ENCODE measurements at places on chromosomes 7 and 10.

DNA sequence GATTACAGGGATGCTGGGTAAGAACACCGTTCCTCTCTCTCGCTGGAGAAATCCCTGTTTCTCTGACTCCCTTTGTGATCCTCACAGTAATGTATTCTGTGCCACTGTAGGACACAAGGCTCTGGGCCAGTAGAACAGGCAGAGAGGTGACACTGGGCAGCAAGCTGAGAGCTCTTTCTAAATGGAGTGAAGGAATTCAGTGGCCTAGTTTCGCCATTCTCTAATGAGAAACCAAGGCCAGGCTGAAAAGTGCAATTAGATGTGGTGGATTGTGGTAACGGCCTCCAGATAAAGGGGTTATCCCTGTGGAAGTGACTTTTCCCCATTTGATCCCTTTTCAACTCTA lies 12.8 kb downstream of the KCTD7 start:
- ATAC-seq: no peak
- peaks cover 71% of the 10 kb centered on the region for H3K36me3 ChIP-seq
- no peak overlapping the region for H3K4me3 ChIP-seq
- H3K27ac ChIP-seq: peak overlapping the region; percentile 19
- H3K4me1 ChIP-seq: peaks cover 19% of the 10 kb centered on the region

- no peak for ATAC-seq
- H3K27ac ChIP-seq: no peak overlapping the region
- H3K4me3 ChIP-seq: no peak overlapping the region
- no peaks in the 10 kb centered on the region for H3K36me3 ChIP-seq
- no peaks in the 10 kb centered on the region for H3K27me3 ChIP-seq
- H3K4me1 ChIP-seq: peaks cover 56% of the 10 kb centered on the region
Measured at GRCh38 chr10:72316748-72317435, 37.8 kb downstream of the DNAJB12 start.

DNA sequence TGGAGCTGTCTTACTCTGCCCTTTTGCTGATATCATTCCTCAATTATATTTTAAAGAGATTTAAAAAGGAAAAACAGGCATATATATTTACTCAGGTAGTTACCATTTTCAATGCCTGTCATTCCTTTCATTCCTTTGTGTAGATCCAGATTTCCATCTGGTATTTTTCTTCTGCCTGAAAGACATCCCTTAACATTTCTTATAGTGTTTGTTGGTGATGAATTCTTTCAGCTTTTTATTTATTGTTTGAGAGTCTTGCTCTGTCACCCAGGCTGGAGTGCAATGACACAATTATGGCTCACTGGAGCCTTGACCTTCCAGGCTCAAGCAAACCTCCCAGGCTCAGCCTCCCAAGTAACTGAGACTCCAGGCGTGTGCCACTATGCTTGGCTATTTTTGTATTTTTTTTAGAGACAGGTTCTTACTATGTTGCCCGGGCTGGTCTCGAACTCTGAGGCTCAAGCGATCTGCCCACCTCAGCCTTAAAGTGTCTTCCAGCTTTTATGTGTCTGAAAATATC lies 5.6 kb upstream of the POM121 start:
- H3K36me3 ChIP-seq: peaks cover 17% of the 10 kb centered on the region
- no peaks in the 10 kb centered on the region for H3K27me3 ChIP-seq
- H3K4me1 ChIP-seq: peaks cover 15% of the 10 kb centered on the region
- no peak overlapping the region for H3K4me3 ChIP-seq
- no peak overlapping the region for H3K27ac ChIP-seq
- no peak for ATAC-seq

DNA sequence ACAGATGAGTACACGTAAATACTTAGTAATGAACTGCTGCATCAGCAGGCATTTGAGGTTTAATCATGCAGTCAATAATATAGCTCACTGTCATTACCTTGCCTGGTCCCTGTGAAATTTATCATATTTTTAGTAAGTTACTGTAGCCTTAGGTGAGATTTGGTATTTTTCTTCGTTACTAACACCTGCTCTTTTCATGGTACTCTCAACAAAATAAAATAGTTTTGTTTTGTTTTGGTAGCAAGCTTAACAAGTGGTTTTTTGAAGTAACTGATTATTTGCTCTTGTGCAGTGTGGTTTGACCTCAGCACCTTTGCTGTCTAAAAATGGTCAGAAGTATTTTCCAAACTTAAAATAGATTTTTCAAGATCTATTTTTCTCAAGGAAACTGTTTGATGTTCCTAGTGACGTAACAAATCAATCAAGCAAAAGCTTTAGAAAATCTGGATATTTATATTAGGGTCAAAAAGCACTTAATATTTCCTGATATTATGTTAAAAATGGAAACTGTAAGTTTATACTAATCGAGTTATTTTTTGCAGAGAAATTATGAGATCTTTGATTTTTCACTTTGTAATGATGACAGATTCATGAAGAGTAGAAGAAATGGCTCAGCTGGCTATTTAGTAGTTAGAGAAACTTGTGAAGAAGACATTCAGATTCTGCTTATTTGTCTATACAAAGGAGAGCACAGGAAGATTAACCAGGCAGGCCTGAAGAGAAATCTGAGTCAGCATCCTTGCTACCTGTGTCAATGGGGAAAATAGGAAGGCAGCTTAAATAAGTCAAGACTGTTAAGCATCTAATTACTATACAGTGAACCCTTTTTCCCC lies 21.0 kb upstream of the RPA3 start:
- H3K27ac ChIP-seq: no peak overlapping the region
- no peak for ATAC-seq
- peaks cover 11% of the 10 kb centered on the region for H3K4me1 ChIP-seq
- H3K27me3 ChIP-seq: no peaks in the 10 kb centered on the region
- H3K36me3 ChIP-seq: peaks cover 6% of the 10 kb centered on the region
- H3K4me3 ChIP-seq: no peak overlapping the region

DNA sequence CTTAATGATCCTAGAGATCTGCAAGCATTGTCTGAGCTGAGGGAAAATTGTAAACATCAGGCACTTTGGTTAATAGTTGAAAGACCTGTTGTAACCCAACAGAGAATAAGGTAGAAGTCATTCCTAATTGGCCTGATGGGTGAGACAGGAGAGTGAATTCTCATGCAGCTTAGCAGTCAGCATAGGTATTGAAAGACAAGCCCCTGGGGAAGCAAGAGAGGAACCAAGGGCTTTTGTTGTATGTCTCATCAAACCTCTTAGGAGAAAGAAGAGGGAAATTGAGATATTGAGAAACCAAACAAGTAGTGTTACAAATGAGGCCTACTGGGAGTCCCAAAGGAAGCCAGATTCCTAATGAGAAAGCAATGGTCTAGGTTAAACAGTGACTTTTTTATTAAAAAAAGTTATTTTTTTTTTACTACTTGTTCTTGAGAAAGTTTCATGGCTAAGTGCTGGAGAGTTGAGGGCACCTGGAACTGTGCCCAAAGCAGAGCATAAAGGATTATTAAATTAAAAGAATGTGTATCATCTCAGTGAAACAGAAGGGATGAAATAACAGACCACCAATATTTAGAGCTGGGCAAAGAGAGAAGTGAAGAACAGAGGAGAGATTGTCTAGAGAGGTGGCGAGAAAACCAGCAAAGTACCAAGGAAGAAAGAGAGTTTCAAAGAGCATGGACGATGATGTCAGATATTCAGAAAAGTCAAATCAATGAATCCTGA lies 168.9 kb downstream of the CDK14 start:
- peak overlapping the region; percentile 80 for H3K27ac ChIP-seq
- H3K4me1 ChIP-seq: peaks cover 80% of the 10 kb centered on the region
- no peak overlapping the region for H3K4me3 ChIP-seq
- no peaks in the 10 kb centered on the region for H3K27me3 ChIP-seq

- no peaks in the 10 kb centered on the region for H3K4me1 ChIP-seq
- H3K36me3 ChIP-seq: no peaks in the 10 kb centered on the region
- no peak overlapping the region for H3K27ac ChIP-seq
- no peak for ATAC-seq
- H3K27me3 ChIP-seq: no peaks in the 10 kb centered on the region
Measured at GRCh38 chr10:56091872-56092271, 269.2 kb downstream of the ZWINT start.

- no peak overlapping the region for H3K4me3 ChIP-seq
- no peak overlapping the region for H3K27ac ChIP-seq
- no peaks in the 10 kb centered on the region for H3K27me3 ChIP-seq
- H3K36me3 ChIP-seq: no peaks in the 10 kb centered on the region
- peaks cover 20% of the 10 kb centered on the region for H3K4me1 ChIP-seq
- no peak for ATAC-seq
Measured at GRCh38 chr7:90625562-90625961, 29.4 kb downstream of the CDK14 start.

DNA sequence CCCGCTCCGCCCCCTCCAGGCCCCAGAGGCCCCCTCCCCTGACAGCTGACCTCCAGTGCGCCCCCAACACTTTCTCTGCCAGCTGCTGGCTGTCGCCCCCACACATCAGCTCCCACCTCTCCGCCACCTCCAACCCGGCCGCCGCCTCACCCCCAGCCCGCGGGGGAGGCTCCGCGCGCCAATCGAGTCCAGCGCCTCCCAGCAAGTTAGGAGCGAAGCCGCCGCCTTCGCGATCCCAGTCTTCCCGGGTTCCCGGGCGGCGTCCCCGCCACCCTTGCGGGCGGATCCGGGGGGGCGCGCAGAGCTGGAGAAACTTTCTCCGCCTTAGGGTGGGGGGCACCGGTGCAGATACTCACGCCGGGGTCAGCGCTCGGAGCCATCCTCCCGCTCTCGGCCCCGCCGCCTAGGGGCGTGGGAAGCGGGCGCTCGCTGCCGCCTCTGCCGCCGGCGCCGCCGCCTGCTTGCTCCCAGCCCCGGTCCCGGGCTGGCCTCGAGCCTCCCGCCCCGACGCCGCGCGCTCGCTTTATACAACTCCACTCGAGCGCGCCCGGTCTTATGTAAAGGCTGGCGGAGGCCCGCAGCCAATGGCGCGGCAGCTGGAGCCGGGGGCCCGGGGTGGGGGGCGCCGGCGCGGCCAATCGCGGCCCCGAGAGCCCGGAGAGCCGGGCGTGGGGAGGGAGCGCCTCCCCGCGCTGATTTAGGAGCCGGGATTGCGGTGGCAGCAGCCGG lies at the start of gene CRTAC1:
CRTAC1 (minus strand) TSS at position 529 of the 729 bp plus-strand sequence; CDS start at position 380, 149 bp downstream.
- no peaks in the 10 kb centered on the region for H3K36me3 ChIP-seq
- no peak within 1 kb of the TSS for H3K27ac ChIP-seq
- H3K27me3 ChIP-seq: peaks cover 68% of the 10 kb centered on the region
- H3K4me1 ChIP-seq: peaks cover 6% of the 10 kb centered on the region

DNA sequence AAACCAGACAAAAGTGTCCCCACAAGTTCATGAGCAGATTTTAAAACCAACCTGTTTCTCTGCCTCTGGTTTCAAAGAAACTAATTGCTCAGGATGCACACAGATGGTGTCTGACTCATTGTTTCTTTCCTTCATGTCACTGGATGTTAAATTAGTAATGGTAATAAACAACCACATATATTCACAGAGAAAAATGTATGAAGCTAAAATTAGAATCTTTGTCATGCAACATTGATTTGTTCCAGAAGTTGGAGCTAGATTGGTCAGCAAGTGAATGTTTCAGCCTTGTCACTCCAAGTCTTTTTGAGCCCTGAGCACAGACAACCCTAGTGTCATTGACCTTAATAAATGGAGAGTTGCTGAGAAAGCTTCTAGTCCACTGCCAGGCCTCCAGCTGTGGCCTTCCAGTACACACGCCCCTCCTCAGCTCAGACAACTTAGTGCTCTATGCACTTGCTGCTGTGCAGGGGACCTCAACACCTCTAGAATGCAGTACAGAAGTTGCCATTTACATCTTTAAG lies 175.9 kb downstream of the CCDC71L start:
- H3K27me3 ChIP-seq: peaks cover 22% of the 10 kb centered on the region
- peak; percentile 58 for ATAC-seq
- H3K4me3 ChIP-seq: no peak overlapping the region
- H3K27ac ChIP-seq: no peak overlapping the region
- no peaks in the 10 kb centered on the region for H3K36me3 ChIP-seq

- H3K4me3 ChIP-seq: no peak overlapping the region
- H3K27ac ChIP-seq: no peak overlapping the region
- no peaks in the 10 kb centered on the region for H3K4me1 ChIP-seq
- ATAC-seq: no peak
- no peaks in the 10 kb centered on the region for H3K36me3 ChIP-seq
- H3K27me3 ChIP-seq: peaks cover 9% of the 10 kb centered on the region
Measured at GRCh38 chr7:104628017-104628416, 299.6 kb downstream of the LHFPL3 start.

DNA sequence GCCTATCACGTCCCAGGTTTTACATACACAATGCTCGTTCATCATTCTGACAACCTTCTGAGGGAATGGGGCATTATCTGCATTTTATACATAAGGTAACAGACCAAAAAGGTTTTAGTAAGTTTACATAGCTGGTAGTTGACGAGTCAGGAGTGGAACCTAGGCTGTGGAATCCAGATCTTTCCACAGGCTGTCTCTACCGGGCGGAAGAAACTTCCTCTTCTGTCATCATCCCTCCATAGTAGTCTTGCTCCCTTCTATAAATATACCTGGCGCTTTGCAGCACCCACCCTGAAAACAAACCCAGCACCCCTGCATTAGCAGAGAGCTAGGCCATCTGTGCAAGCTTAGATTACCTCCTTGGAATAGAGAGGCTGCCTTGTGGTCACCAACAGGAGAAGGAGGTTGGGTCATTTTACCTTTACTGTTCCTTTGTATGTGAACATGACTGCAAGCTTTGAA lies 1.3 kb downstream of the TSPAN13 start:
- no peaks in the 10 kb centered on the region for H3K27me3 ChIP-seq
- peaks cover 49% of the 10 kb centered on the region for H3K4me1 ChIP-seq
- peak overlapping the region; percentile 87 for H3K27ac ChIP-seq
- H3K4me3 ChIP-seq: peak overlapping the region; percentile 91
- peaks cover 2% of the 10 kb centered on the region for H3K36me3 ChIP-seq

DNA sequence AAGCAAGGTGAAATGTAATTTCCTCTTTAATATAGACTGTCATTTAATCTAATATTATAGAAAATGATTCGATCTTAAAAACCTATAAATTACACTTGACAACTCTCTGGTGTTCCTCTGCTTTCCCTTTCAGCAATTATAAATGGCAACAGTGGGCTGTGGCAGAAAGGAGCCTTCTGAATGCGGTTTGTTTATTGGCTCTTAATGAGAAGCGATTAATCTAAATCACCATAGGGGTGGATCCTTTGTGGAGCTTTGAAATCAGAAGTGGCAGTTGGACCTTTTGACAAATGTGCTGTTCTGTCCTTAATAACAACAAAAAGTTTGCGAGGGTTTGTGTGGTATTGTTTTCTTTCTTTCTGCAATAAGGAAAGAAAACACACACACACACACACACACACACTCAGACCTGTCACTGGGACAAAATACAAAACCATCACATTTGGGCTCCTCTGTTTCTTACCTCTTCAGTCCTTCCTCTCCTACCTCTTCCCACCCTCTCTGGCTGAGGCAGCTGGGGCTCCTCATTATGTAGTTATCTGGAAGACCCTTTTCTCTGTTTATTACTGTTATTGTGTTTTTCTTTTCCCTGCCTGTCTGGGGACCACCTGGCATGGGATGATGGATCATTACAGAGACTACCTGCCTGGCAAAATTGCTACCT lies 316.2 kb downstream of the SORCS3 start:
- H3K27me3 ChIP-seq: no peaks in the 10 kb centered on the region
- no peak overlapping the region for H3K4me3 ChIP-seq

All from stimulated activated memory B cell treated with anti-CD40 and anti-IgM and Interleukin-4, amounts not matched to agents 10 μg/mL and 1 μg/mL and 100 μg/mL, for 72 hours (primary cell).